Astrocyte (in vitro differentiated cells and primary cell): ENCODE measurements at places on chromosomes 11 and 22.

DNA sequence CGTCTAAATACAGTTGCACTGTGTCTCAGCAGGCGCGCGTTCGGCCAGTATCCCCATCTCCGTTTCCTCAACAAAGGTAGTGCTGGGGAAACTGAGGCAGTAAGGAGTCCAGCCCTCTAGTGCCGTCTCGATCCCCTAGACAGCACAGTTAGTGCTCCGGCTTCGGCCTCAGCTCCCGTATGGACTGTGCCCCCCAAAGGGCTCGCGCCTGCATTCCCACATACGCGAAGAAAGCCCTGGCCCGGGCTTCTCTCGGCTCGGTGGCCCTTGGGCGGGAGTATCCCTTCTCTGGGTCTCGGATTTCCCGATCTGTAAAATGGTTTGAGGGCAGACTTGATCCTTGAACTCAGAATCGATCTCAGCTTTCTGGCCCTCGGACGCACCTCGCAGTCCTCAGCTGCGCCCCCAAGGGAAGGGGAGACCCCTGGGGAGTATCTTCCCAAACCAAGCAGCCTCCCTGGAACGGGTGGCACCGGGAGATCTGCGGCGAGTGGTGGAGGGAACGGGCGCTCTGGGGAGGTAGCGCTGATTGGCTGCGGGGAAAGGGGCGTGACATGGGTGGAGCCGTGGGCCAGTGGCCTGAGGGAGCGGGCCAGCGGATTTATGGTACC lies 759 bp upstream of the PEX16 start:
- DNase-seq = peak; percentile 44

DNA sequence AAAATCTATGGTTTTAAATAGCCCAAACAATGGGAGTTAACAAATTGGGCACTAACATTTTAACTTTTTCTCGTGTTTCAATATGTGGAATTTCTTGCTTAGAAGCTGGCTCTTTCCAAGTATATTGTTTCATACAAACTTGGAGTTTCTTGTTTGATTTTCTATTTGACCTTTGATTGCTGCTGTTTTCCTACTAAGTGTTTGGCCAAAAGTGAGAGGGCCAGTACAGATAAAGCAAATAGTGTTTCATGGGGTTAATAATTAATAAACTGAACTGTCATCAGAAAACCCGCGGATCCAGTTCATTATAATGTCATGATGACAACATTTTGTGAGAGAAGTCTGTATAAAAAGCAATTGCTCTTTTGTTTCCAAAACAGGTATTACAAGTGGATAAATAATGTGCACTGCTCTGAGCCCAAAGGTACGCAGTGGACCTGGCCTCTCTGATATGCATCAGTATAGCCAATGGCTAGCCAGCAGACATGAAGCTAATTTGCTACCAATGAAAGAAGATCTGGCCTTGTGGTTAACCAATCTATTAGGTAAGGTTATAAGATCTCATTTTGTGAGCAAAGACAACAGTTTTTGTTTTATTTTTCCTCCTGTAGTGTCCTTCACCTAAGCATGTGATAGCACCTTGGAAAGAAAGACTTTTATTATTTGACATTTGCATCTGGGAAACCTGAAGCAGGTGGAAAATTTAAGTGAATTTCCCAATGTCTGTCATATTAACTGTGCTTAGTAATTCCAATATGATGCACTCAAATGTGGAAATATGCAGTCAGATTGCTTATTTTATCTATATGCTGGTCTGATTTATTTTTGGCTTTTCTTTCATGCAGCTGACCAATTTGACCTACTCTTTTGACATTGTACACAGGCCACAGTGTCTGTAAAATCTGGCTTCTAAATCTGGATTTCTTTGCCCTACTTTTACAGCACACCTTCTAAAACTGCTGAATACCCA lies 8.3 kb downstream of the GAS2 start:
- no peak for DNase-seq

DNA sequence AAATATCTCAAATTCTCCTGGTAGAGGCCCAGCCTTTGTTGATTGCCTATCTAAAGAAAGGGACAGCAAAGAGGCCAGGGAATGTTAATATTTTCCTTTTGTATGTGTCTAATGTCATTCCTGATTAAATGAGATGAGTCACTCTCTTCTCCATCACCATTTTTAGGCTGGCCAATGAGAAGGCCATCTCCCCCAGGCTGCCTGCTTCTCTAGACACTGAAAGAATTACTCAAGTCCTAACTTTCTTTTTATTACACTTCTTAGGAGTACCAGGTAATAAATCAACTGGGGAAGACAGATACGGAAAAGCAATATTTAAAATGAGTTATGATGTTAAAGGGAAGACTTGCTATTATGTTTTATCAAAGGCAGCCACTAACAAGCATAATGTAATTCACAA lies 259.2 kb upstream of the SORL1-AS1 start:
- peak; percentile 39 for DNase-seq

GRCh38 chr11:111823131-111823530 lies 48.2 kb downstream of the ALG9 start:
- DNase-seq = no peak

DNA sequence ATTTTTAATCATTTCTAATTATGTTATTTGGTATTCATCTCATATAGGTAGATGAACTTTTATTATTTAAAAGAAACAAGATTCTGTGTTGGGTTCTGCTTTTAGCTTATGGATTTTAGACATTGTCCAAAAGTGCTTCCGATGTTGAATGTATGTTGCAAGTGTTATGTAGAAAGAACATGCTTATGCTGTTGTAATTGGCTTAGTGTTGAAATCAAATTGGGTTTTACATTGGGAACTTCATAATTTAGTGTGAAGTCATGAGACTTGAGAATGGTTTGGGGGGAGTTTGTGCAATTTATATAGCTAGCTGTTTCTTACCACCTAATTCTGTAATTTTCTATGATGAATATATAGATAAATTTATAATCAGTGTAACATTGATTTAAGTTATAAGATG lies 3.6 kb downstream of the MTMR3 start:
- DNase-seq = no peak

- no peak for DNase-seq
These were observed 2.9 kb upstream of the TUBGCP6 start for GRCh38 chr22:50247748-50248147.

- no peak for DNase-seq
These were observed 557.2 kb upstream of the ISX start for GRCh38 chr22:34508797-34509196.

DNA sequence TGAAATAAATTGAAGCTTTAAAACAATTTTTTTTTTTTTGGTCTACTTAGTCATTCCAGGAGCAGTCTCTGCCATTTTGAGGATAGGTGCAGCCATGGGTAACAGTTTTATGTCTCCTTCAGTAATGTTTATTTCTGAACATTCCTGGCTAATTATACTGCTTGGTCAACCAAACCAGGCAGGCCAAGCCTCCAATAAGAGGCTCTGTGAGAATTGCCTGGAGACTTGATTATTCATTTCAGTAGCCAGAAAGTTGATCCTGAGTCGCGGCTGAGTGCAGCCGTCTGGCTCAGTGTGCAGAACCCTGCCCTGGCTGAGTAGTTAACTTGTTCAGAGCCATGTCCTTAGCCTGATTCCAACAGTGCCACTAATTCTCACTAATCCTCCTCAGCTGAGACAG lies 364.0 kb upstream of the FAT3 start:
- DNase-seq = no peak

- DNase-seq = peak; percentile 56
These were observed 97.6 kb downstream of the SLC36A4 start for GRCh38 chr11:93100211-93100610.

DNA sequence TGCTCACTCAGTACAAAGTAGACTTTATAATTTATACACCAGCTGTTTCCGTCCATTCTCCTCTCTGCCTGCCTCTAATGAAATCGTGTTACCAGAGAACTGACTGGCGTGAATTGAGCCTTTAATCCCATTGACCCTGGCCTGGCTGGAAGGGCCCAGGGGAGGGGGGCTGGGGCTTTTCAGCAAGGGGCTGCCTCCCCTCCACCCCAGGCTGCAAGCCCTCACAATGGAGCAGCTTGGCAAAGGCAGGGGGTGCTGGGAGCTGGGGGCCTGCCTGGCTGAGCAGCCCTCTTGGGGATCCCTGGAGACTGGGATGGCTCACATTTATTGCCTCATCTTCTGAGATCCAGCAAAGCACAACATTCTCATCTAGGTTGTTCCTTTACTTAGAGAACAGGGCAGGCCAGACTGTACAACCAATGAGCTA lies 25.8 kb upstream of the LMO1 start:
- no peak for DNase-seq

- no peak for DNase-seq
These were observed 297.7 kb upstream of the FAT3 start for GRCh38 chr11:91926965-91927364.

GRCh38 chr22:42925598-42925997 lies 68.5 kb upstream of the ARFGAP3 start:
- DNase-seq = no peak

DNA sequence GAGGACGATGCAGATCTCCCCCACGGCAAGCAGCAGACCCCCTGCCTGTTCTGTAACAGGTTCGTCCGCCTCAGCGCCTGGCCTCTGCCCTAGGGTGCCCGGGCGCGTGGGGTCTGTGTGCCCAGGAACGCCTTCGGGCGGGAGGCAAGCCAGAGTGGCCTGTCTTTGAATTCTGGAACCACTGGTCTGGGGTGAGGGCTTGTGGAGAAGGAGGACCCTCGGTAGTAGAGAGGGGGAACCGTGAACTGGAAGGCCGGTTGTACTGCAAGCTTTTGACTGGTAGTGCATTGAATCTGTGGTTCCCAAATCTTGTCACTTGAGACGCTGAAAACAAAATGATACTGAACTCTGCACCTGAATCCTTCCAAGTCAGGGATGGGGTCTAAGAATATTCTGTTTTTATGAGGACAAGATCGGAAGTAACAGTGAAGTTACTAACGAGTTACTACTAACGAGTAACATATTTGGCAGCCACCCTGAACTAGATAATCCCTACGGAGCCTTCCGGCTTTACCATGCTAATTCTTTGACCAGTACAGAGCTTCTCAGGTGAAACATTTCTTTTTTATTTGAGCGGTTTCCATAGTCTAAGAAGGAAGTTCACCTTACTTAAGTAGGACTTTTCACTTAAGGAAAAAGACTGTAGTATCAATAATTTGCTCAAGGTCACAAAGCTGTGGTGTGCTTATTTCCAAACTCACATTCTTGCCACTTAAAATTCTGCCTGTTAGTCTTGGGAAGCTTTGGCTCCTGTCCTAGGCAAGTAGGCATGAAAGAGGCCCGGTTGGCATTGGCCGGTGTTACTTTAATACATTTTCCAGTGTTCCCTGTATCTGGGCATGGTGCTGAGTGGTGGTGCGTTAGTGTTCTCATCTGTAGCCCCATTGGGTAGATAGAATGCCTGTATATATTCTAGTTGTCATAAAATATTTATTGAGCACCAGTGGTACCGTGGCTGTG lies 860 bp downstream of the PRMT3 start:
- peak; percentile 2 for DNase-seq

- DNase-seq = no peak
These were observed 127.0 kb upstream of the PITPNB start for GRCh38 chr22:28046100-28046499.

DNA sequence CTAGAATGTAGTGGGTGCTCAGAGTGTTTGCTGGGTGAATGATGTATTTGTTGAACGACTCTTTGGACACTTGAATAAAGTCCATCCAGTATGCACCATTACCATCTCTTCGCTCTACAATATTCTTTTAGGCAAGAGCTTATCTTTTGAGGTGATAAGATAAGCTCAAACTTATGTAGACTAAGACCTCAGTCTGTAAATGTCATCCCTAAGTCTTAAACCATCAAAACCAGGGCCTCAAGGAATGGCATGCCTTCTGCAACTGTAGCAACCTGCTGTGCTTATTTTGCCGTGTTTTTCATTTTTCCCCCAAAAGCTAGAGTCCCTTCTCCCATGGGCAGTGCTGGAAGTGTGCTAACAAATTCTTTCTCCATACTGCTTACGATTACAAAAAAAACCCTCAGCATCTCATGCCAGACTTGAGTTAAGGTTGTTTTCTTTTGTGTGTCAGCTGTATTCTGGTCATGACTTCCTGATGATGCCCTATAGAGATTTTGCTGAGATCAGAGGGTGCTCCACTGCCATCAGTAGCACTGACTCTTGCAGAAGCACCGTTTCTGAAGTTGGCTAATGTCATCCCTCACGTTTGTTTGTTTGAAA lies 27.8 kb downstream of the LIMK2 start:
- peak; percentile 44 for DNase-seq

GRCh38 chr11:18071098-18071705 lies 25.1 kb upstream of the TPH1 start:
- no peak for DNase-seq

- DNase-seq = no peak
These were observed 2219.9 kb downstream of the LRRC4C start for GRCh38 chr11:39239553-39239952.

GRCh38 chr11:15775015-15775541 lies 581.3 kb downstream of the SOX6 start:
- peak; percentile 16 for DNase-seq

DNA sequence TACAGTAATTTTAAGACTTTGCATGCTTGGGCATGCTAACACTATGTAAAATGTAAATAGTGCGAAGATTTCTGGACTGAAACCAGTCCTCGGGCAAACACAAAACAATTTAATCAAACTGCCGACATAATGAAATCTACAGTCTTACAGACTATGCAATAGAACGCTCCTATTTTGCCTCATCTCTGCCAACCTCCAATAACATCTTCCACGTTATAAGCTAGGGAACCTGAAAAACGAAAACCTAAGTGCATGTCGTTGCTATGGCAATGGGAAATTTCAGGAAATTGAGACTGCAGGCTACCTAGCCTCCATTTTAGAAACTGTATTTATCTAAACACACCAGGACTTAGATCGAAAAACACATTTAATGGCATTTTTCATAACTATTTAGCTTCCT lies 1.1 kb downstream of the CSTF3 start:
- DNase-seq = peak; percentile 43

- no peak for DNase-seq
These were observed 1.7 kb upstream of the OR51E1 start for GRCh38 chr11:4642043-4642442.

GRCh38 chr11:44518968-44519550 lies 46.4 kb upstream of the CD82 start:
- no peak for DNase-seq

DNA sequence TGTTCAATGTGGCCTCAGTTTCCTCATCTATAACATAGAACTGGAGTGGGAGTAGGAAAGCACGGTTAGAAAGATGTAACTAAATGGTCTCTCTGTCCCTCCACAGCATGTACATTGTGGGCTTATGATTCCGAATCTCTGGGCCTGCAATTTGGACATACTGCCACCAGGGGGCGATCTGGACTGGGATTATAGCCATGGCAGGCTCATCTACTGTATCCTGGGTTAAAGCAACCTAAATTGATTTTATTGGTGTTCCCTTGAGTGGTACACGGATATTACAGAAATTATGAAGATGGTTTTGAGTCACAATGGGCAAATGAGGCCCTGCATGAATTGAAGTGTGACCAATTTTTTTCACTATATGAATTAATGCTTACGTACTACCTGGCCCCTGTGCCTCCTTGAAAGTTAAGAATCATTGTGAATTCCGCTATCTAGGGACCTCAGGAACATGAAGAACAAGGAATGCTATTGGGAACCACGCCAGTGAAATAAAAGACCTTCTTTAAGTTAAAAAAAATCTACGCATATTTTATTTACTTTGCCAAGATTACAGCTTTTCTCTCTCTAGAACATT lies 32.9 kb downstream of the TST start:
- no peak for DNase-seq
